ENCODE measurements at places on chromosomes 16 and 17.

- no peak for DNase-seq
These were observed 43.6 kb downstream of the OR1D5 start for GRCh38 chr17:3019761-3020160.

GRCh38 chr17:79930877-79931816 lies 91.9 kb upstream of the CBX4 start:
- DNase-seq, result peak; percentile 43

DNA sequence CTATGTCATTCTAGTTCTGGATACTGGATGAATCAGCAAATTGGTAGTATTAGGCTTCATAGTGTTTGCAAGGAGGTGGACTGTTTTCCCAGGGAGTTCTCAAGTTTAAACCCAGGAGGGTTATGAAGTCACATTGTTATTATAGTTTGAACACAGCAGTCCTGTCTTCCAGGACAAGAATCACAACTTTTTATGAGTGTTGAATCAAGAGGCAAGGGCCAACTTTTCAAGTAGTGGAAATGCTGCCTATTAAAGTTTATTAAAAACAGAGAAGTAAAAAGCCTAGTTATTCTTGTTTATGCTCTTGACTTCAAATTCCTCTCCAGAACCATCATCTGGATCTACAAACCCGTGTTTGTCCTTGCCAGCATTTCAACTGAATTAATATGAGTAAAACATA lies 86.3 kb upstream of the GOT2 start:
- no peak for DNase-seq

GRCh38 chr17:54368906-54369305 lies 531.7 kb upstream of the TOM1L1 start:
- no peak for DNase-seq

DNA sequence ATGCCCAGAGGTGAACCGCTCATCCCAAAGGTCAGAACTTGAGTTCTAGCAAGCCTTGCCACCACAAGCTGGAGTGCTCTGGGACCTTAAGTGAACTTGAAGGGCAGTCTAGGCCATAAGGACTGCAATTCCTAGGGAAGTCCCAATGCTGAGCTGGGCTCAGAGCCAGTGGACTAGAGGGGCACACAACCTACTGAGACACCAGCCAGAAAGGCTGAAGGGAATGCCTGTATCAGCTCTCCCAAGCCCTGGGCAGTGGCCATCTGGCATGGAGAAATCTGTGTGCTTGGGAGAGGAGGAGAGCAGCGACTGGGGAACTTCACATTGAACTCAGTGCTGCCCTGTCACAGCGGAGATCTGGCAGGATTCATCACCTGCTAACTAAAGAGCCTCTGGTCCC lies 201.3 kb downstream of the CEP112 start:
- no peak for DNase-seq

DNA sequence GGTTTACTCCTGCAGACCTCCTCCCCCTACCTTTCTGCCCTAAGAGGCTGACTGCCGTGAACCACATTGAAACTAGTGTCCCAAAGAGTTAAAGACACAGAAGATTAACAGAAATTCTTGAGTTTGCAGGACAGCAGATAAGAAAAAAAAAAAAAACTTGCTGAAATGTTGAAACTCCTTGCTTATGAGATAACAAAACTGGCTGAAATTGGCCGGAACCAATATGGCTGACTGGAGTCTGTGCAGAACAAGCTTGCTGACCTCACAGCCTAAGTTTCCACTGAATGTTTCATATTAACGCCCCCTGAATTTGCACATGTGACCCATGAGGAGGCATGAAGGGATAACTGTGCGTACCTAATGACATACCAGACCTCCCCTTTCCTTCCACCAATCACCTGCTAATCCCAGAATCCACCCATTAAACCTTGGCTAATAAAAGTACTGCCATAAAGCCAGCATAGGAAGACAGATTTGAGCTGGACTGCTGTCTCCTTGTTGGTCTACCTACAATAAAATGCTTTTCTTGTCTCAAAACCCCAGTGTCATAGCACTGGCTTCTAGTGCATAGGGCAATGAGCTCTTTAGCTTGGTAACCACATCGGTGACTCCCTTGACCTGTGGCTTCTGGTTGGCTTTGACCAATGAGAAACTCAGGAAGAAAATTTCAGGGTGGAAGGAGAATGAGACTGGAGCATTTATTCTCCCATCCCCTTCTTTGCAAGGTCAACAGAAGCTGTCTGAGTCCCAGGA lies 80.1 kb downstream of the PMP22 start:
- no peak for DNase-seq

DNA sequence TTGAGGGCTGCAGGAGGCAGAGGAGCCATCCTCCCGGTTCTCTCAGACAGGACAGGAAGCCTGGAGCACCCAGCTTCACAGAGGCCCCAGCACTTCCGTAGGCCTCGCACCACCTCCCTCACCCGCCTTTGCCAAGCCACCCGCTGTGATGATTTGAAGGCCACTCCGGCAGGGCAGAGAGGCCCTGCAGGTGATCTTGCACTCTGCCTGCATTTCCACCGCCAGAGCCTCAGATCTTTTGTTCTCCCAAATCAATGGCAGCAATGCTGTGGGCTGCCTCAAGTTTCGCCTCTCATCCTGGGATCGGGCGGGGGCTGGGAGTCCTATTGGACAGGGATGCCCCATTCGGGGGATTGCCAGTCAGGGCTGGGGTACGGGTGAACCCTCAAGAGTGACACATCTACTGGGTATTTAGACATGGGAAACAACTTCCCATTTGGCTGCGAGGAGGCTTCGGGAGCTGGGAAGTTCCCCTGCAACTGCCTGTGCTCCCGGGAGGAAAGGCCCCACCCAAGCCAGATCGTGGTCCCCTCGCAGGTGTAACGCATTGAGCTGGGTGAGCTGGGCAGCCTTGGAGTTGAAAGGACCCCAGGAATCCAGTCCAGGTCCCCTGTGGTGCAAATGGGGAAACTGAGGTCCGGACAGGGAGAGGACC lies 34.8 kb upstream of the PEMT start:
- no peak for DNase-seq

DNA sequence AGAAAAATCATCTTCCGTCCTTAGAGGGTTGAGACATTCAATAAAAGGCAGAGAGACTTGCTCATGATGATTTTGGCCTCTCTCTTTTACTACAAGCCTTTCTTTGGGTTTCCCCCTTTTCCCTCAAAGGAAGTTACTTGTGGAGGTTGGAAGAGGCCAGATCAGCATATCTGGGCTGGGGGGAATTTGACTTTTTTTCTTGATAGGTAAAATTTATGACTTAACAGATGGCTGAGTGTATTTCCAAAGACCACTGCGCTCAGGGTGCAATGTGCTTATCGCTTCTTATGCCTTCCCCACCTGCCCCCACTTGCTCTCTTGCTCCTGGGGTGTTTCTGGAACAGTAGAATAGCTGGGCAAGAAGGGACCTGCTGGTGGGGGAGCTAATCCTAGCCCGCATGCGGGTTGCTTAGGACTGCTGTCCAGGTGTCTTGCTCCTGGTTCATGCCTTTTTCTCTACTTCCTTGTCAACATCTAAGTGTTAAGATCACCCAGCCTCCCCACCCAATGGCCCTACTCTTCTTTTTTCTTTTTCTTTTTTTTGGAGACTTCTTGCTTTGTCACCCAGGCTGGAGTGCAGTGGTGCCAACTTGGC lies 131.9 kb downstream of the MSI2 start:
- no peak for DNase-seq

DNA sequence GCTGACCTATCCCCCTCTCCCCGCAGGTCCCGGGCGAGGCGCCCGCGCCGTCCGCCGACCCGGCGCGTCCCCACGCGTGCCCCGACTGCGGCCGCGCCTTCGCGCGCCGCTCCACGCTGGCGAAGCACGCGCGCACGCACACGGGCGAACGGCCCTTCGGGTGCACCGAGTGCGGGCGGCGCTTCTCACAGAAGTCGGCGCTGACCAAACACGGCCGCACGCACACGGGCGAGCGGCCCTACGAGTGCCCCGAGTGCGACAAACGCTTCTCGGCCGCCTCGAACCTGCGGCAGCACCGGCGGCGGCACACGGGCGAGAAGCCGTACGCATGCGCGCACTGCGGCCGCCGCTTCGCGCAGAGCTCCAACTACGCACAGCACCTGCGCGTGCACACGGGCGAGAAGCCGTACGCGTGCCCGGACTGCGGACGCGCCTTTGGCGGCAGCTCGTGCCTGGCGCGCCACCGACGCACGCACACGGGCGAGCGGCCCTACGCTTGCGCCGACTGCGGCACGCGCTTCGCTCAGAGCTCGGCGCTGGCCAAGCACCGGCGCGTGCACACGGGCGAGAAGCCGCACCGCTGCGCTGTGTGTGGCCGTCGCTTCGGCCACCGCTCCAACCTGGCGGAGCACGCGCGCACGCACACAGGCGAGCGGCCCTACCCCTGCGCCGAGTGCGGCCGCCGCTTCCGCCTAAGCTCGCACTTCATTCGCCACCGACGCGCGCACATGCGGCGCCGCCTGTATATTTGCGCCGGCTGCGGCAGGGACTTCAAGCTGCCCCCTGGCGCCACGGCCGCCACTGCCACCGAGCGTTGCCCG lies 10.3 kb downstream of the ZNF771 start:
- peak; percentile 97 for DNase-seq

DNA sequence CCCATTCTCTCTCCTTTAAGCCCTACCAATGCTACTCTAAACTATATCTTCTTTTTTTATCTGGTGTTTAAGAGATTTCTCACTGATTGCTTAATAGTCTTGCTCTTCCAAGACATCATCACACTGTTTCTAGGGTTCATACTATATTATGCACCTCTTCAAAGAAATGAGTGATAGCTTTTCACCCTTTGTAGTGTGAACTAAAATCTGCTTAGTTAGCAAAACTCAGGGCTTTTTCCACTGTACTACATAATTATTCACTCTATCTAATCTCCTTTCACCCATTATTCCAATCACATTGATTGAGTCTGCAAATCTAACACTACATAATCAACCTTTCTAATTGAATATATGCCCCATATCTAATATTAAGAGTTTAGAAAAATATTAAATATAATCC lies 456.0 kb upstream of the SOX9 start:
- DNase-seq, result no peak
